Cardiac ventricle fibroblast (primary cell): ENCODE measurements at places on chromosomes 2 and 18. TPM values are rescaled to one million over a fixed set of nuclear protein-coding genes. Genes with fewer than 3 reads are reported as not detected.

The TUBA3E gene
- total RNA-seq, result not detected in 2 replicates

The ANXA4 gene
- total RNA-seq, result 32.9 and 36.9 TPM in 2 replicates

The MALT1 gene
- total RNA-seq, result 7.2 and 9.3 TPM in 2 replicates

The LCT gene
- not detected in 2 replicates for total RNA-seq

The TMEM200C gene
- not detected in 2 replicates for total RNA-seq

The IRS1 gene
- total RNA-seq, result 15.6 and 20.6 TPM in 2 replicates

The SMIM21 gene
- total RNA-seq, result not detected in 2 replicates
